Stimulated activated CD4-positive, alpha-beta T cell treated with anti-CD3 and anti-CD28 coated beads, Interleukin-15, amount 100 ng/mL, for 1 hour (primary cell): ENCODE measurements at places on chromosomes 6 and 20.

GRCh38 chr20:32534661-32535240 is 50.4 kb downstream of the NOL4L start:
- DNase-seq = no peak

GRCh38 chr6:50087231-50087954 is 37.7 kb upstream of the DEFB112 start:
- no peak for DNase-seq

- no peak for DNase-seq
These were observed 27.6 kb downstream of the SYNJ2 start for GRCh38 chr6:158009114-158009891.

GRCh38 chr20:36179170-36179945 is 24.8 kb downstream of the EPB41L1 start:
- no peak for DNase-seq

DNA sequence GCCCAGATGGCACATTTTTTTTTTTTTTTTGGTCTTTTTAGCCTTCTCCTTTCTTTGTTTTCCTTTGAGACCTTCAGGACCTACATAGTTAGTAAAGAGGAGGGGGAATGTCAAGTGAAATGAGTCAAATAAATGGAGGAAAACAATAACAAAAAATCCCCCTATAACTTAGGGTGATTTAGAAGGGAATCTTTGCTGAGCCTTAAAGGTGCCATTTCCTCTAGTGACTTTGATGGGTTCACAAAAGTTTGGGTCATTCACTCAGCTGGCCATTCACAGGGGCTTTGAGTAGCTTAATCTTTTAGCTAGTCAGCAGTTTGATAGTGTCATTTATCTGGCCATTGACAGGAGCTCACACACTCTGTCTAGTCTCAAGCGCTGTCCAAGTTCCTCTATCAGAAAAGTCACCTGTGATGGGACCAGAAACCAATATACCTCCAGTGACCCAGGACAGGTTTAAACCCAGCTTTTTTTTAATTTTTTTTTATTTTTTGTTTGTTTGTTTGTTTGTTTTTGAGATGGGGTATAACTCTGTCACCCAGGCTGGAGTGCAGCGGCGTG is 275.1 kb upstream of the PRDM1 start:
- DNase-seq = no peak

GRCh38 chr6:150342126-150342525 is 26.7 kb upstream of the IYD start:
- no peak for DNase-seq

DNA sequence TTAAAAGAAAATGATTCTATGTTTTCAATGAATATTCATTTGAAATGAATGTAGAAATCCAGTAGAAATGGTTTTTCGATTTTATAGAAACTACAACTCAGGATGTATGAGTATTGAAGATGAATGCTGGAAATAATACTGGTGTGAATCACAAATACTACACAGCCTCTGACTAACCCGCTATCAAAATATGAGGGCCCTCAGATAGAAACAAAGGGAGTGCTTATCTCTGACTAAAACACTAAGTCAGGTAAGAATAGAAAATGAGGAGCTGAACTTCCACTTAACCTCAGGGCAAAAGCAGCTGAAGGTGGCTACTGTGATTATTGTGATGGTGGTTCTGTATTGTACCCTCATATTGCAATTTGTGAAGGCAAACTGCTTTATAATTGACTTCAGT is 220.9 kb upstream of the RNF217 start:
- no peak for DNase-seq

DNA sequence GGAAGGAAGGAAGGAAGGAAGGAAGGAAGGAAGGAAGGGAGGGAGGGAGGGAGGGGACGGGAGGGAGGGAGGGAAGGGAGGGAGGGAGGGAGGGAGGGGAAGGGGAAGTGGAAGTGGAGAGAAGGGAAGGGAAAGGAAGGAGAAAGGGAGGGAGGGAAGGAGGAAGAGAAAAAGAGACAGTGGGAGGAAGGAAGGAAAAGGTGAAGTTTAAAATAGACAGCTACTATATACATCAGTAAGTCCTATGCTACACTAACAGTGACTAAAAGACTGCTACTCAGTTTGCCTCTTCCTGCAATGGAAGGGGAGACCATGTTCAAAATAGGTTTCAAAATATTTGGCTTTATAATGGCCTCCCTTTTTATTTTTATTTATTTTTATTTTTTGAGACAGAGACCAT is 22.5 kb downstream of the MAP3K5 start:
- DNase-seq = no peak

- DNase-seq = no peak
These were observed 343.4 kb downstream of the KIF16B start for GRCh38 chr20:16229813-16230212.

DNA sequence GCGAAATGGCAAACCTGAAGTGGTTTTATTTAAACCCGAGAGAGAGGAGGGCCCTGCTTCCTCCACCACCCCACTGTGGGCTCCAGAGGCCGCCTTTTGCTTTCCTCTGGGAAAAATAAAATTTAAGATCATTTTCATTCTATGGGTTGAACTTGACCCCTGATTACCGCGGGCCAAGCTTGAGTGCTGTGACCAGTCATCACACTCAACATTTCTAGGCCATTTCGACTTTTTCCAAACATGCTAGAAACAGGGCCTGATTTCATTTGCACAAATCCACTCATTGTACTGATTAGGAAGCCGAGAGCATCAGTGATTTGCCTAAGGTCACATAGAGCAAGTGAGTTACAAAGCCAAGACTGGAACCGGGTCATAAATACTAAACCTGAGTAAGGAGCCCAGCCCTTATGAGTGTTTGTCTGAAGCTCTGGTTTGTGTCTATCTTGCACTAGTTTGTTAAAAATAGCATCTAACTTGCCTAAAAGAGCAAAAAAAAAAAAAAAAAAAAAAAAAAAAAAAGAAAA is 179.7 kb downstream of the DLL1 start:
- DNase-seq = no peak

- DNase-seq = no peak
These were observed 114.0 kb downstream of the VEGFA start for GRCh38 chr6:43883847-43884651.

GRCh38 chr6:170075659-170076223 is 215.1 kb downstream of the DLL1 start:
- DNase-seq = no peak

DNA sequence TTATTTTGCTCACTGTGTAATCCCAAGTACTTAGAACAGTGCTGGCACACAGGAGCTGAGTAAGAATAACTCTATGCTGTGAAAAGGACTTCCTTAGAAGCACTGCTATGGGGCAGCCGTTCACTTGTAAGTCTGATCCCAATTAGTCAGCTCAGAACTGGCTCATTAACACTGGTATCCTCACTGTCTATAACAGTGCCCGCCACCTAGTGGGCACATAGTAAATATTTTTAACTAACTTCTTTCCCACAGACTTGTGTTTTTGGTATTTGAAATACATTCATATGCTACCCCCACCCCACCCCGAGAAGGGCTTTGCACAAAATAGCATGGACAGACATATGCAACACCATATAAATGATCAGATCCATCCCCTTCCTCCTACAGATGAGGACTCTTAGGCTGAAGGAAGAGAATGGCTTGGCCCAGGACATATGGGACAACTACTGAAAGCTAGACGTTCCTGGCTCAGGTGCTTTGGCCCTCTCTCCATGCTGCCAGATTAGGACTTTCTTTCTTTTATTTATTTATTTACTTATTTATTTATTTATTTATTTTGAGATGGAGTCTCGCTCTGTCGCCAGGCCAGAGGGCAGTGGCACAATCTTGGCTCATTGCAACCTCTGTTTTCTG is 47.1 kb downstream of the DST start:
- peak; percentile 8 for DNase-seq

GRCh38 chr6:11917951-11918738 is 94.0 kb upstream of the HIVEP1 start:
- no peak for DNase-seq

- DNase-seq = peak; percentile 29
These were observed 3.9 kb upstream of the PHF20 start for GRCh38 chr20:35767683-35768481.

GRCh38 chr6:4506792-4507191 is 269.4 kb upstream of the CDYL start:
- no peak for DNase-seq

DNA sequence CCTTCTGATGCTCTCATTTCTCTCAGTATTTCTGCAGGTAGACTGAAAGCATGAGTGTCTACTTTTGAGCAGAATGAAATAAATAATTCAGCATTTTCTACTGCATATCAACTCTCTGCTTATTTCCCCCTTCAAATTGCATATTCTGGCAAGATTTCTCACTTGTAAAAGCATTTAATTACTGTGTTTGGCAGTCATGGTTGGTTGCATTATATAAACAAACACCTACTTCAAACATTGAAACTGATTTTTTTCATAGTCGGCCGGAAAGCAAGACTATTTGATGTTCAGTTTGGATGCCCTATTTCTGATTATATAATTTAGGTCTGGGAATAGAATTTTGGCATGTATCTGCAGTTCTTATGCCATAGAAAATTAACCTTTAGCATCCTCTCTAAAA is 73.1 kb downstream of the PLEKHG1 start:
- DNase-seq = no peak

DNA sequence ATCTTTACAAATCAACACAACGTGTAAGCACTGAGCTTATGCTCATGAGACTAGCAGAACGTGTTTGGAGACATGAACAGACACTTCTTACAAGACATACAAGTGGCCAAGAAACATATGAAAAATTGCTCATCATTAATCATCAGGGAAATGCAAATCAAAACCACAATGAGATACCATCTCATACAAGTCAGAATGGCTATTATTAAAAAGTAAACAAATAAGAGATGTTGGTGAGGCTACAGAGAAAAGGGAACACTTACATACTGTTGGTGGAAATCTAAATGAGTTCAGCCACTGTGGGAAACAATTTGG is 327.9 kb upstream of the SOX4 start:
- DNase-seq = no peak

DNA sequence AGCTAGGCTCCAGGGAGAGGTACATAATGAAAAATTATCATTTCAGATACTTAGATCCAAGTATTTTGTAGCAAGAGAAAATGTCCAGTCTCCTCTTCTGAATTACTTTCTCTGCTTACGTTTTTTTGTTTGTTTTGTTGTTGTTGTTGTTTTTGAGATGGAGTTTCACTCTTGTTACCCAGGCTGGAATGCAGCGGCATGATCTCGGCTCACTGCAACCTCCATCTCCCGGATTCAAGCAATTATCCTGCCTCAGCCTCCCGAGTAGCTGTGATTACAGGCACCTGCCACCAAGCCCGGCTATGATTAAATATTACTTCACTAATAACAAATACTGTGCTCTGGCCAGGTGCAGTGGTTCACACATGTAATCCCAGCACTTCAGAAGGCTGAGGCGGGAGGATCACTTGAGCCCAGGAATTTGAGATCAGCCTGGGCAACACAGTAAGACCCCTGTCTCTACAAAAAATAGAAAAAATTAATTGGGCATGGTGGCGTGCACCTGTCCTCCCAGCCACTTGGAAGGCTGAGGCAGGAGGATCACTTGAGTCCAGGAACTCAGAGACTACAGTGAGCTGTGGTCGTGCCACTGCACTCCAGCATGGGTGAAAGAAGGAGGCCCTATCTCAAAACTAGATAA is 155.0 kb upstream of the JARID2 start:
- no peak for DNase-seq

DNA sequence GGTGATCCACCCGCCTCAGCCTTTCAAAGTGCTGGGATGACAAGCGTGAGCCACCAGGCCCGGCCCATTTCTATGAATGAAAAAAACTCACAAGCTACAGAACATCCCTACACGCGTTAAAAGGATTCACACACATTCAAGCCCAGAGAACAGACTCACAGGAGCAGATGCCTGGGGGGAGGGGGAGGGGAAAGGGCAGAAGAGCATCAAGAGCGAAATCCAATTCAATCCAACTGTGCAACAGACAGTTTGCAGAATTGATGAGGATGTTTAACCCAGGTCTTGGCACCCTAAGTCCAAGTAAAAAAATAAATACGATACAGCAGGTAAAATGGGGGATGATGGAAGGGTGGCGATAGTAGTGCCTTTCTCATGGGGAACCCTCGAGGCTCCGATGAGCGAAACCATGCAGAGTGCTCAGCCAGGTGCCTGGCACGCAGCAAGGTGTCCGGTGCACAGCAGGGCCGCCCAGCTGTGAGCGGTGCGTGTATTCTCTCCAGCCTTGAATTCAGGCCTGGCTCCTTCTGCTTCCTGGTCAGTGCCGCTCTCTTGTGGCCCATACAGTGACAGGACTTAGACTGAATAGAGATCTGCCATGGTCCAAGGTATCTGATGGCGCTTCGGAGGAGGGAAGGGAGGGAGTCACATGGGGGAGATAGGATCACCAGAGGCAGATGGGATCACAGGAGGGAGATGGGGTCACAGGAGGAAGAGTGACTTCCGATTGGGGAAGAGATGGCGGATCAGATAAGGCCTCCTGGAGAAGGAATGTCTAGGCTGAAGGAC is 35.4 kb upstream of the ANGPT4 start:
- DNase-seq = no peak

GRCh38 chr20:58930496-58930895 is 50.6 kb upstream of the NELFCD start:
- no peak for DNase-seq

GRCh38 chr20:46394872-46395760 is 11.3 kb downstream of the ELMO2 start:
- DNase-seq = no peak

DNA sequence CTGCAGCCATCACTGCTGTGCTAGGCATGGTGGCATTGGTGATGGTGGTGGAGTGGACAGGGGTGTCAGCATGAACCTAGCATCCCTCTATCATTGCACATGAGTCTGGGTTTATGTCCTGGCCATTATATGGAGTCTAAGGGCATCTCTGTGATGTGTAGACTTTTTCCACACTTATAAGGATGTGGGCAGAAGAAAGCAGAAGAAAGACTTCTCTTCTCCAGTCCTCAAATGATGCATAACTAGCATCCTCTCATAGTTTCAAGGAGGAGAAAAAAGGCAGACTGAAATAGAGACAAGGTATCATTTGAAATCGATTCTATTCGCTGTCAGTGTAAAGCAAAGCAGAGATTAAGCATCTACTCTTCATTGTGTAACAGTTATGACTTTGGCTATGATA is 140.0 kb upstream of the ATXN1 start:
- no peak for DNase-seq

- no peak for DNase-seq
These were observed 37.6 kb downstream of the SULF2 start for GRCh38 chr20:47747669-47748031.

DNA sequence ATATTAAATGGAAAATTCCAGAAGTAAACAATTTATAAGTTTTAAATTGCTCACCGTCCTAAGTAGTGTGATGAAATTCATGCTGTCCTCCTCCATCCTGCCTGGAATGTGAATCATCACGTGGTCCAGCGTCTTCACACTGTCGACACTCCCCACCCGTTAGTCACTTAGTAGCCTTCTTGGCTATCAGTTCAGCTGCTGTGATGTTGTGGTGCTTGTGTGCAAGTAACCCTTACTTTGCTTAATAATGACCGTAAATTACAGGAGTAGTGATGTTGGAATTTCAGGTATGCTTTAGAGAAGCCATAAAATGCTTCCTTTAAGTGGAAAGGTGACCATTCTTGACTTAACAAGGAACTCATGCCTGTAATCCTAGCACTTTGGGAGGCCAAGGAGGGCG is 25.2 kb downstream of the RIOK1 start:
- no peak for DNase-seq
